ENCODE measurements at places on chromosomes 16 and 17. TPM values are rescaled to one million over a fixed set of nuclear protein-coding genes. Genes with fewer than 3 reads are reported as not detected.

The KRT33A gene
- not detected for total RNA-seq

The NPIPA3 gene
- total RNA-seq: 6.7 TPM

The DDX42 gene
- 149 TPM for total RNA-seq

The PABPN1L gene
- not detected for total RNA-seq

GRCh38 chr17:14581186-14581830 is 280.4 kb downstream of the HS3ST3B1 start:
- DNase-seq: no peak
- no peak overlapping the region for H3K4me3 ChIP-seq
- no peaks in the 10 kb centered on the region for H3K36me3 ChIP-seq
- no peak overlapping the region for H3K27ac ChIP-seq
- H3K27me3 ChIP-seq: no peaks in the 10 kb centered on the region
- no peaks in the 10 kb centered on the region for H3K4me1 ChIP-seq

DNA sequence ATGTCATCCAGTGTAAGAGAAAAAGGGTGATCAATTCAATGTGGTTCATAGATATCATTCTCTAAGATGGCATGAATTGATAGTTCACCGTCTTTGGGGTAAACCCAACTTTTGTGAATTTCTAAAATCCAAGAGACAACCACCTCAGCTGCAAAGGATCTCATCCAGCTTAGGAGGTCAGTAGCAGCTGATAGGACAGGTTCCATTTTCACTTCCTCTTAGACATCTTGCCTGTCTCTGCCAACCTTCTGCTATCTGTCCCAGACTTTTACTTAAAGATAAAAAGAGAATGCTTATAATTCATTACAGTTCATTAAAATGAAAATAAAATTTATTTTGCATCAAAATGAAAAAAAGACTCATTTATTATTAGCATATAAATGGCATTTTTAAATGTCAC is 468.2 kb downstream of the XYLT1 start:
- no peaks in the 10 kb centered on the region for H3K4me1 ChIP-seq
- no peak overlapping the region for H3K27ac ChIP-seq
- no peaks in the 10 kb centered on the region for H3K27me3 ChIP-seq
- no peak for DNase-seq
- H3K36me3 ChIP-seq: no peaks in the 10 kb centered on the region
- H3K4me3 ChIP-seq: no peak overlapping the region

Measured in A673 (cell line).